ENCODE measurements at places on chromosomes 3 and 15.

DNA sequence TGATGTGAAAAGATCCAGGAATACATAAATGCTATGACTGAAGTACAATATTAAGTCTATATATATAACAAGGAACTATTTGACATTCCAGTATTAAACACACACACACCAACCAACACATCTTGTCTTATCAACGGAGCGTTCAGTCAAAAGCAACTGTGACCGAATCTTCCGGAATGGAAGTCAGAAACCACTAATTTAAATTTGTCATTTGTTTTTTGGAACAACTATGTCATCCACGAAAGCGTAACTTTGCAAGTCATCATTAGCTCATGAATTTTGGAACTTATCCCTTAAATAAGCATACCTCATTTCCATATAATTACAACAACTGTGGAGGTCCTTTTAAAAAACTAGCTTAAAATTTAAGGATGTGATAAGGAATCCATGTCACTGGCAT is 5.0 kb downstream of the ZNF385D start:
- no peak for DNase-seq

DNA sequence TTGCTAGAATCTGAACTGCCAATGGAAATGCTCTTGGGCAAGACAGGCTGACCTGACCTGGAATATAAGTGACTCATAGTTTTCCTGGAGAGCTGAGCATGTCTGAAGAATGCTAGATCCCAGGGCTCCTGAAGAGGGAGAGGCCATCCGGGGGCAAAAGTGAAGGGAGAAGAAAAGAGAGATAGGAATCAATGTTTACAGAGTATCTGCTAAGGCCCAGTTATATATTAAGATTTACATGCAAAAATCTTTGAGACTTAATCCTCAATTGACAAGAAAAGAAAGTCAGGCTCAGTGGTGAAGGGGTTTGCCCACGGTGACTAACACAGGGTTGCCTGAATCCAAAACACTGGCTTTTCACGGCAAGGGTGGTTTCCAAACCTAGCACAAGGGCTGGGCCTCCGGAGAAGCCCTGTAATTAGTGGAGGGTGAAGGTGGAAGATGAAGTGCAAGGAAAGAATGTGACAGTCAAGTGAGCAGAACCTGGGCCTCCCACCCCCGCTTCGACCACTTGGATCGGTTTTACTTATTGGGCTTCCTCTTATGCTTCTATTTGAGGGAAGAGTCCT is 91.7 kb upstream of the FGF12 start:
- no peak for DNase-seq

- no peak for DNase-seq
These were observed 19.9 kb upstream of the RPL29 start for GRCh38 chr3:52015438-52016228.

GRCh38 chr3:157746391-157746790 is 243.2 kb upstream of the VEPH1 start:
- no peak for DNase-seq

DNA sequence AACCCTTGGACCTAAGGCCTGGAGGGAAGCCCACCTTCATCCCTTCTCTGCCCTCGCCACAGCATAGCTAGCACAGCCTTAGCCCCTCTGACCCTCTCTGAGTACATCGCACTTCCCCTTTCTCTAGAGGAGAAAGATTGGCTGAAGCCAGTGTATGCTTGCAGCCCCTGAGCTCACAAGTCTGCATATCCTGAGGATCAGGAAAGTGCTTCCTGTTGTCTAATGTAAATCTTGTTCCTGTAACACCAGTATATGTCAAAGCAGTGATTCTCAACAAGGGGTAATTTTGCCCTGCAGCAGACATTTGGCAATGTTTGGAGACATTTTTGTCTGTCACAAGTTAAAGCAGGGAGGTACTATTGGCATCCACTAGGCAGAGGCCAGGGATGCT is 2.2 kb upstream of the PRKCD start:
- no peak for DNase-seq

DNA sequence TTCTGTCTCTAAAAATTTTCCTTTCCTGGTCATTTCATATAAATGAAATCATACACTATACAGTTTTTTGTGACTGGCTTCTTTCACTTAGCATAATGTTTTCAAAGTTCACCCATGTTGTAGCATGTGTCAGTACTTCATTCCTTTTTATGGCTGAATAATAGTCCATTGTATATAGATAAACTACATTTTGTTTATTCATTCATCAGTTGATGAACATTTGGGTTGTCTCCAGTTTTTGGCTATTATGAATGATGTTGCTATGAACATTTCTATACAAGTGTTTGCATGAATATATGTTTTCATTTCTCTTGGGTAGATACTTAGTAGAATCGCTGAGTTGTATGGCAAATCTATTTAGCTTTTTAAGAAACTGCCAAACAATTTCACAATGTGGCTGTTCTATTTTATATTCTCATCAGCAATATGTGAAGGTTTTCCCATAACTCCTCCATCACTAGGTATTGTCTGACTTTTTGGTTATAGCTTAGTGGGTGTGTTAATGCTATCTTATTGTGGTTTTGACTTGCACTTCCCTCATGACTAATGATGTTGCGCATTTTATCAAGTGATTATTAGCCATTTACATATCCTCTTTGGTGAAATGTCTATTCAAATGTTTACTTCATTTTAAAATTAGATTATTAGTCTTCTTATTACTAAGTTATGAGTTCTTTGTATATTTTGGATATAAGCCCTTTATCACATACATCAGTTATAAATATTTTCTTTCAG is 21.7 kb upstream of the AP4E1 start:
- no peak for DNase-seq
